GM03348 (cell line): ENCODE measurements at places on chromosomes 1 and 21.

GRCh38 chr21:45747802-45748445 lies 104.4 kb downstream of the PCBP3 start:
- DNase-seq: peak; percentile 86

DNA sequence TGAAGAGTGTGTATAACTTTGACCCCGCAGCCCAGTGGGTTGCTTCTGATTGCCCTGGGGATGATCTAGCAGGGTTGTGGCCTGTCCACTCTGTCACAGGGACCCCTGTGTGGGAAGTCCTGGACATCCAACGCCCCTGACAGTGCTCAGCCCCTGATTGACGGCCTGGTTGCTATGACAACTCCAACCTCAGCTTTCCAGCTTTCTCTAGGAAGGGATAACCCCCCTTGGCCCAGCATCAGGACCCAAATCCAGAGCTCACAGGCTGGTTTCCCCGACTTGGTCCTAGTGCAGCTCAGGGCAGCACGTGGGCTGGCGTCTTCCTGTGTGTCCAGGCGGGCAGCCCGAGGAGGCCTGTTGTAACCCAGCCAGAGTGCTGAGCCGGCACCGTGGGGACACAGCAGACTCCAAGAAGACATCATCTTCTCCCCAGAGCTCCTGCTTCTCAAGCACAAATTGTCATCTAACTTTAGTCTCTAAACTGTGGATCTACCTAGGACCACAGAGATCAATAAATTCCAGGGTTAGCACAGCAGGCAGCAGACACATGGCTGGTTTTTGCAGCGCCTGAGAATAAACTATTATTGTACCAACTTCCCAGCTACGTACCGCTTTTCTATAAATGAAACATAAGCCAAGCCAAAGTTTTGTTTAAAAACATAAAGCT lies 18.9 kb upstream of the PDXK start:
- DNase-seq: no peak

- DNase-seq: no peak
Observed at GRCh38 chr21:45600248-45600647, 43.3 kb upstream of the PCBP3 start.

DNA sequence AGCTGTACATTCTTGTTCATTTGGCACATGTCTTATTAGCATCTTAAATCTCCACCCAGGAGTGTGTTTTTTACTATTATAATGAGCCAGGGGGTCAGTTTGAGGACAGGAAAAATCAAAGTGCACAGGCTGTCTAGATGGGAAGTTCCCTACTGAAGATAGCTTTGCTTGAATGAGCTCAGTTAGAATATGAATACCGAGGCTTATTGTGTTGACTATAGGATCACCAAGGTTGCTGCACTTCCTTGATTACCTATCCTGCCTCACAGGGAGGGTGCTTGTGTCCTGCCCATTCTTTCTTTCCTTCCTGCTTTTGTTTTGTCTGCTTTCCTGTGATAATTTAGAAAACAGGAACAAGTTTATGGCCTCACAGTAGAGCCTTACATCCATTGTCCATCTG lies 16.3 kb downstream of the PHGDH start:
- no peak for DNase-seq

- DNase-seq: no peak
Observed at GRCh38 chr1:107925565-107925964, 39.4 kb downstream of the VAV3 start.

DNA sequence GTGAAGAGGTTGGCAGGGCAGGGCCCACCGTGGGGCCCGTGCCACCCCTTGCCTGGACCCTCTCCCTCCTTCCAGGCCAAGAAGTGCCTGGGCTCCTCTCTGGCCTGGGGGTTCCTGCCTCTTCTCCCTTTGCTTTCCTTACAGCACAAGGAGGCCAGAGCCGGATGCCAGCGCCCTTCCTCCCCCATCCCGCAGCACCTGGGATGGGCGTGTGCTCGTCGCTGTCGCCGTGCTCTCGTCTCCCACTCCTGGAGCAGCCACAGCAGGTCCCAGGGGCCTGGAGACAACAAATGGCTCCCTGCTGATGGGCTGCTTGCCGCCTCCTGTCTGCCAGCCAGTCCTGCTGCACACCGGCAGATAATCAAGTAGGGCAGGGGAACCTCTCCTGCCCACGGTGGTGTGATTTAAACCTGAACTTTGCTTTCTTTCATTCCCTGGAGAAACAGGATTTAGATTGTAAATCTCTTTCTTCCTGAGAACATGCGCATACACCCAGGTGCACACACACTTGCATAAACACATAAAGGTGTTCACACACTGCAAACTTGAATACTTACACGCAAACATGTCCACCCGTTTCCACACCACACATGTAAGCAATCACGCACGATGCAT lies 50.8 kb upstream of the POU3F1 start:
- no peak for DNase-seq

- peak; percentile 17 for DNase-seq
Observed at GRCh38 chr1:110829955-110830553, 42.9 kb upstream of the CD53 start.
